Anterior cingulate cortex (tissue), 58 donors: ENCODE measurements at places on chromosomes 1 and 21.

DNA sequence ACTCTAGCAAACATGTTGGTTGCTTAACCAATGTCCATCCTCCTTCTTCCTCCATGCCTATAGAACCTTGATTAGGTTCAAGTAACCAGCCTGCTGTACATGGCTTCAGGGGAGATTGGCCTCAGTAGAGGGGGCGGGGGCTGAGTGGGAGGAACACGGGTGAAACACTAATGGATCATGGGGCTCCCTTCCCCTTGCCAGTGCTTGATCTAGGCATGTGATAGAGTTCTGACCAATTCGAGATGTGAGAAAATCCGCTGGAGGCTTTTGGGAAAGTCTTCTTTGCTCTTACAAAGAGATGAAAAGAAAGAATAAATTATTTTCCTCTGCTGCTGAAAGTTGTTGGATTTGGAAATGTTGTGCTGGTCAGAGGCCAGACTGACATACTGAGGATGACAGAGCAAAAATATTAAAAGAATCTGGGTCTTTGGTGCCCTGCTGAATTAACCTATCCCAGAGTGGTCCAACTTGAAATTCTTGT, 5.2 kb upstream of the OTUD7B start:
- no peak for DNase-seq

DNA sequence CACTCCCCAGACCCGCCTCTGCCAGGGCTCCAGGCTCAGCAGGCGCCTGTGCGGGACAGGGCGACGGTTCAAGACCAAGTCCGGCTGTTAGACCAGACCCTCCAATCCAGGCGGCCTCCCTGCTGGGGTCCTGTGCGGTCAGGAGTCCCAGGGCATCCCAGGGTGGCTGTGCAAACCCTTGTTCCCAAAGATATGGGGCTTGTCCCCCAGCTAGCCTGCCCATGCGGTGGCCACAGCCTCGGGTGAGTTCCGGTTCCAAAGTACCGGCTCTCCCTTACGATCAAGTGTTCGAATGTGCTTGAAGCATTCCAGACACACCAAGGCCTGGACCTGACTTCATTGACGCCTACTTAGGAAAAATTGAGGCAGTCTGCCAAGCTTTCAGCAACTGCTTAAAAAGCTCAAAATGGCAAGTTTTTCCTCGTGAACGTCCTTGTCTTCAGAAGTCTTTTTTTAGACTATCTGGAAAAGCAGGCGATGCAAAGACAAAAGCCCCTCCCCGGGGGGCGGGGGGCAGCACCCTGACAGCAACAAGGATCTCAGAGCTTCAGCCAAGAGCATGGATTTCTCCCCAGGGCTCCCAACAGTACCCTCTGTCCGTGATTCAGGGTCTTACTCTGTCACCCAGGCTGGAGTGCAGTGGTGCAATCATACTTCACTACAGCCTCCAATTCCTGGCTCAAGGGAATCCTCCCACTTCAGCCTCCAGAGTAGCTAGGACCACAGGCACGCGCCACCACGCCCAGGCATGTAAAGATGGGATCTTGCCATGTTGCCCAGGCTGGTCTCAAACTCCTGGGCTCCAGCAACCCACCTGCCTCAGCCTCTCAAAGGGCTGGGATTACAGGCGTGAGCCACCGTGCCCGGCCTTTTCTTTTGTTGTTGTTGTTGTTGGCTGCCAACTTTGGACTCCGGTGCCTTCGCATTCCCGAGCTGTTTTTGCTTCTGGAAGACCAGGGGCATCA, 2.3 kb downstream of the FAAP20 start:
- DNase-seq, result no peak

- no peak for DNase-seq
Measured at GRCh38 chr1:27145934-27146354, 9.0 kb downstream of the SLC9A1 start.

DNA sequence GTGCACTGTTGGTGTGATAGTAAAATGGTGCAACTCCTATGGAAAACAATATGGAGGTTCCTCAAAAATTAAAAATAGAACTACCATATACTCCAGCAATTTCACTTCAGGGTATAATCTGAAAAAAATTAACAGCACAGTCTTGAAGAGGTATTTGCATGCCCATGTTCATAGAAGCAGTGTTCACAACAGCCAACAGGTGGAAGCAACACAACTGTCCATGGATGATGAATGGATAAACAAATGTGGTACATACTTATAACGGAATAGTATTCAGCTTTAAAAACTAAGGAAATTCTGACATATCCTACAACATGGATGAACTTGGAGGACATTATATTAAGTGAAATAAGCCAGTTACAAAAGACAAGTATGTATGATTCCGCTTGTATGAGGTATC, 8.2 kb downstream of the TTLL7 start:
- no peak for DNase-seq

DNA sequence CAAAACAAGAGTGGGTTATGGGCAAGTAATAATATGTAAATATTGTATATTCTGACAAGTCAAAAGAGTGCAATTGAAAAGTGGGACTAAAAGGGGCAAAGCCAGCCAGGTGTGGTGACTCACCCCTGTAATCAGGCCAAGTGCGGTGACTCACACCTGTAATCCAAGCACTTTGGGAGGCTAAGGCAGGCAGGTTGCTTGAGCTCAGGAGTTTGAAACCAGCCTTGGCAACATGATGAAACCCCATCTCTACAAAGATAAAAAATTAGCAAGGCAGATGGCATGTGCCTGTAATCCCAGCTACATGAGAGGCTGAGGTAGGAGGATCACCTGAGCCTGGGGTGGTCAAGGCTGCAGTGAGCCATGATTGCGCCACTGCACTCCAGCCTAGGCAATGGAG, 304.0 kb downstream of the HHIPL2 start:
- DNase-seq, result no peak

GRCh38 chr1:79777481-79778219, 771.1 kb upstream of the ADGRL4 start:
- DNase-seq, result no peak

- no peak for DNase-seq
Measured at GRCh38 chr1:67683316-67683715, 1.7 kb upstream of the GADD45A start.

- DNase-seq, result no peak
Measured at GRCh38 chr1:109874445-109874844, 36.2 kb upstream of the CSF1 start.

DNA sequence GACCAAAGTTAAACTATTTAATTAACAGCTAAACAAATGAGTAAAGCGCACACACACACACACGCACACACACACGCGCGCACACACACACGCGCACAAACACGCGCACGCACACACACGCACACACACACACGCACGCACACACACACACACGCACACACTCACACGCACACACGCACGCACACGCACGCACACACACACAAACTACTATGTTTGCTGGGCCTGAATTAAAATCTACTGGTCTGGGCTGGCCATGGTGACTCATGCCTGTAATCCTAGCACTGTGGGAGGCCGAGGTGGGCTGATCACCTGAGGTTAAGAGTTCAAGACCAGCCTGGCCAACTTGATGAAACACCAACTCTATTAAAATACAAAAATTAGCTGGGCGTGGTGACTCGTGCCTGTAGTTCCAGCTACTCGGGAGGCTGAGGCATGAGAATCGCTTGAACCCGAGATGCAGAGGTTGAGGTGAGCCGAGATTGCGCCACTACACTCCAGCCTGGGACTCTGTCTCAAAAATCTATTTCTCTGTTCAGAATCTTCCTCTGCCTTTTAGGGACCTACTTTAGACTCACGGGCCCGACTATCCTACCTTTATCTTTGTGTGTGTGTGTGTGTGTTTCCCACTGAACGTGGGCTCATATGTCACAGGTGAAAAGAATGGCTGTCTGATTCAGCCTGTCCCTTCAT, 37.5 kb upstream of the DNAJC11 start:
- no peak for DNase-seq

DNA sequence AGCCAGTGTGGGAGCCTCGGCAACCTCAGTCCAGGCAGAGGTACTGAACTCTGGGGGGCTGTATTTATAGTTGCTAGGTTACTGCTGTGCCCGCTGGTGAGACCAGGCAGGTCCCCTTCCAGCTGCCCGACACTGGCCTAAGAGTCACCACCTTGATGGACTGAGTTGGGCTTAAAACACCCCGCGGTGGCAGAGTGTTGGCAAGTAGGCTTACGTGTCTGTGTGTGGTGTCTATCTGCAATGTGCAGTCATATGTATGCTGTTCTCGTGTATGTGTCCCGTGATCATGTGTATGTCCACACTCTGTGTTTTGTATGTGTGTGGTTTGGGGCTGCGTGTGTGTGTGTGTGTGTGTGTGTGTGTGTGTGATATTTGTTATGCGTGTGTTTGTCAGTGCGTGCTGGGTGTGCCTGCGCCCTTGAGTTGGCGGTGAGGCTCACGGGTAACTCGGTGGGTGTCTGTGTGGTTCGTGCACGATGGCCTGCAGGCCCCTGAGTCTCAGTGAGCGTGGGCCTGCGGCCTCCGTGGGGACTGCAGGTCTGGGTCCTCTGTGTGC, 65.5 kb downstream of the MEF2D start:
- DNase-seq, result no peak

GRCh38 chr1:82279241-82279640, 478.5 kb downstream of the ADGRL2 start:
- no peak for DNase-seq

- no peak for DNase-seq
Measured at GRCh38 chr1:167012570-167012969, 23.5 kb downstream of the MAEL start.

GRCh38 chr1:58257003-58257402, 289.5 kb downstream of the OMA1 start:
- DNase-seq, result no peak

DNA sequence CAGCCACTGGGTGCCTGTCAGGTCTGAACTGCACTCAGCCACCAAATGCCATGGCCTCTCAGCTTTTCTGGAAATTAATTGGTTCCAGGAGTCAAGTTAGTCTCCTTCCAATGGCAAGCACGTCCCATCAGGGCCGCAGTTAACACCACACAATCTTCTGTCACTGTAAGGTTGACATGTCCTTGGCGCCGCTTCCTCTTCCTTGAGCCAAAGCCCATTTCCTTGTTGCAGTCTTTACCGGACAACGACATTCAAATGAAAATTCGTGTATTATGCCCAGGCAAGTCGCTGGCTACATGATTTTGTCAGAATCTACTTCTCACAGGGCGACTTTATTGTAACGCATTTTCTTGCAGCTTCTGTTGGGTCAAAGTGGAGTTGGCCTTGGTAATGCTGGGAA, 430.6 kb upstream of the KAZN start:
- DNase-seq, result no peak

- DNase-seq, result no peak
Measured at GRCh38 chr1:114607223-114607622, 25.8 kb upstream of the BCAS2 start.

DNA sequence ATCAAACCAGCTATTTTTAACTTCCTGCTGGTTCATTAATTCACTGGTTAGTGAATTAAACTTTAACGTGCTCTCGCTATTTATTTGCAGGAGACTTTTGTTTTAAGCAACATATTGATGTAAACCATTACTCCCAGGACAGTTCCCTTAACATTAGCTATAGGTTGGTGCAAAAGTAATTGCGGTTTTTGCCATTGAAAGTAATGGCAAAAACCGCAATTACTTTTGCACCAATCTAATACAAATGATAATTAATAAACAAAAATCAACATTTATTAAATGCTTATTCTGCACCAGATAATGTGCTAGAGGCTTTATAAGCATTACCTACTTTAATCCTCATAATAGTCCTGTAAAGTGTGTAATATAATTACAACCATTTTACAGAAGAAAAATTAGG, 176.5 kb downstream of the NPHP4 start:
- DNase-seq, result no peak

- DNase-seq, result no peak
Measured at GRCh38 chr1:22428672-22429071, 23.0 kb upstream of the ZBTB40 start.

DNA sequence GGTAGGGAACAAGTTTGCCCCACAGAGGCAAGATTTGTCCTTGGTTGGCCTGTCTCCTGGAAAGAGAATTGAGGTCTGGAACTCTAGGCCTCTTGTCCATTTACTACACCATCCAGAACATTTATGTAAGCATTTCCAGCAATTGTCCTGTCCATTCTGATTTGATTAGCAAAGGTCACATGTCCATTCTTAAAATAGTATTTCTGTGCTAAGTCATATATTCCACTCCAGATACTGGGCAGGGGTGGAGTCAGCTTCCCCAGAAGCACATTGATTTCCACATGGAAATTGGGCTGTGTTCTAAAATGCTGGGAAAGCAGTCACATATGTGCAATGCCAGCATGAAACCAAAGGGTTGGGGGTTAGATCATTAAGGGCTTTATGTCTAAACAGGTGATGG, 21.5 kb upstream of the FMN2 start:
- no peak for DNase-seq

DNA sequence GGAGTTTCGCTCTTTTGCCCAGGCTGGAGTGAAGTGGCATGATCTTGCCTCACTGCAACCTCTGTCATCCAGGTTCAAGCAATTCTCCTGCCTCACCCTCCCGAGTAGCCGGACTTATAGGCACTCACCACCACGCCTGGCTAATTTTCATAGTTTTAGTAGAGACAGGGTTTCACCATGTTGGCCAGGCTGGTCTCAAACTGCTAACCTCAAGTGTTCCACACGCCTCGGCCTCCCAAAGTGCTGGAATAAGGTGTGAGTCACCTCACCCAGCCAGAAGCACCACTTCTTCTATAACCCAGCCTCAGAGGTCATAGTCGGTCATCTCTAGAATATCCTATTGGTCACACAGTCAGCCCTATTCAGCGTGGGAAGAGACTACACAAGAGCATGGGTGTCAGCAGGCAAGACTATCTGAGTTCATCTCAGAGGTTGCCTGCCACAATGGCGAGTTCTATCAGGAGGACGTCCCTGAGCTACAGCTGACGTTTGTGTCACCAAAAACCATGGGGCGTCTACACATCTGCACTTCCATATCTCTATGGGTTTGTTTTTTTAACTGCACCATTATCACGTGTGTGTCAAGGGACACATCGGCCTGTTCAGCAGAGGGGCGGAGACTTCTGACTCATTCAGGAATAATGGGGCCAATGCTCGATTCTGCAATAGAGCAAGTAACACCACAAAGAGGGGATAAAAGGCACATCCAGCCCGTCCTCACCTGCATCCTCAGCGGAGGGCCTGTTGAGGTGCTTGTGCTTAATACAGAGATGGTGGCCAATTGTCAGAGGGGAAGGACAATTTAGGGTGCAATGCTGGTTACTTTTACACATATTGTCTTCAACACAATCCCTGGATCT, 256.3 kb upstream of the IRF2BP2 start:
- DNase-seq, result no peak

GRCh38 chr1:67078291-67078690, 24.3 kb upstream of the SLC35D1 start:
- no peak for DNase-seq

DNA sequence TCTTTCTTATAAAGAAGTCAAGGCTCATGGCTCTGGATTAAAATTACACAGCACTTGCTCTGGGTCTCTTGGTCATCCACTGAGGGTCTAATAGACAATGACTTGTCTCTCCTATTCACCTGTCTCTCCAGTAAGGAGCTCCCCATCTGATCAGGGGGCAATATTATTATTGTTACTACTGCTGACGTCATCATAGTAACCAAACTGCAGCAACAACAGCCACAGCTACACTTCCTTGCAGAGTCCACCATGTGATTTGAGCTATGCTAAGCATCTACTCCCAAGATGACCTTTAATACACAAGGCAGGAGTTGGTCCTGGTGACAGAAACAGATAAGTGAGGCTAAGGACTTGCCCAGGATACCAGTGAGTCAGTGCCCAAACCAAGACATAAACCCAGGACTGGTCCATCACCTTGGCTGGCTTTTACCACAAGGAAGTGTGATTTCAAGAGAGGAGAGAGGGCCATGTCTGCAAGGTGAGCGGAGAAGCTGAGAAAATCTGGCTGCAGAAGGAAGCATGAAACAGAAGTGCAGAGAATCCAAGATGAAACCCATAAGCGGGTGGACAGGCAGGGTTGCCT, 602.5 kb downstream of the PTPRU start:
- no peak for DNase-seq
